ENCODE measurements at places on chromosomes 6 and 20. TPM values are rescaled to one million over a fixed set of nuclear protein-coding genes. Genes with fewer than 3 reads are reported as not detected.
A peak's percentile ranks its signal among the peaks of the same experiment; 100 is the strongest.

DNA sequence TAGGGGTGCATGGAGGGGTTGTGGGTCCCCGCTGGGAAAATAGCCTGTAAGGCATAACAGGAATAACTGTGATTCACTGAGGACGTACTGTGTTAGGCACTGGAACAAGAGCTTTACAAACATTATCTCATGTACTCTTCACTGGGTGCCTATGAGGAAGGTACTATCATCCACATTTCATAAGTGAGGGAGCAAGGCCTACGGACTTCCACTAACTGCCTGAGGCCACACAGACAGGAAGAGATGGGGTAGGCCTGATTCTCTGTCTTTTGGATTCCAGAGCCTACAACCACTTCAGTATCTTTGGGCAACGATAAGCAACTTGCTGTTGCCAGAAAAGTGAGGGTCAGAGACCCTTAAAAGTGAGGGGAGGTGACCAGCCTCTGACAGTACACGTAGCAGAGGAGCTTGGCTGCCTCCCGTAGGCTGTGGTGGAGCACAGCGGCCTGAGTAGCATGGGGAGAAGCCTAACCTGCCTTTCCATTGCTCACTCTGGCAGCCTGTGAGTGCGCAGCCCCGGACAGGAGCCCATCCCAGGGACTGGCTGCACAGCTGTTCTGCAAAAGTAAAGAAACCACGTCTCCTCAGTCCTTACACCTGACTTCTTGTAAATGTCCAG, 30.4 kb downstream of the PSMB1 start:
- no peak for DNase-seq

PRPH2 gene
- total RNA-seq = not detected

DNA sequence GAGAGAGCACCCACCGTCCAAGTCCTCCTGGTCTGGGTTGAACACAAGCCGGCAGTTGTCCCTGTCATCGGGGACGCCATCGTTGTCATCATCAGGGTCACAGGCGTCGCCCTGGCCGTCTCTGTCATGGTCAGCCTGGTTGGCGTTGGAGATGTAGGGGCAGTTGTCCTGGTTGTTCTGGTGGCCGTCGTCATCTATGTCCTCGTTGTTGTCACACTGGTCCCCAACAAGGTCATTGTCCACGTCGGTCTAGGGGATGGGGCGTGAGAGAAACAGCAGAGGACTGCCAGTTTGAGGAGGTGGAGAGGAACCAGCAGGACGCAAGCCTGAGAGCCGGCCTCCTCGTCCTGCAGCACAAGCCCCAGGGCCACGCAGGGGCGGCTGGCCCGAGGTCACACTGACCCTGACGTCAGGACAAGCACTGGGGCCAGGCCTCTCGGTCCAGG, 28.5 kb downstream of the THBS2 start:
- DNase-seq = no peak

PLTP gene
- 138 TPM for total RNA-seq

DNA sequence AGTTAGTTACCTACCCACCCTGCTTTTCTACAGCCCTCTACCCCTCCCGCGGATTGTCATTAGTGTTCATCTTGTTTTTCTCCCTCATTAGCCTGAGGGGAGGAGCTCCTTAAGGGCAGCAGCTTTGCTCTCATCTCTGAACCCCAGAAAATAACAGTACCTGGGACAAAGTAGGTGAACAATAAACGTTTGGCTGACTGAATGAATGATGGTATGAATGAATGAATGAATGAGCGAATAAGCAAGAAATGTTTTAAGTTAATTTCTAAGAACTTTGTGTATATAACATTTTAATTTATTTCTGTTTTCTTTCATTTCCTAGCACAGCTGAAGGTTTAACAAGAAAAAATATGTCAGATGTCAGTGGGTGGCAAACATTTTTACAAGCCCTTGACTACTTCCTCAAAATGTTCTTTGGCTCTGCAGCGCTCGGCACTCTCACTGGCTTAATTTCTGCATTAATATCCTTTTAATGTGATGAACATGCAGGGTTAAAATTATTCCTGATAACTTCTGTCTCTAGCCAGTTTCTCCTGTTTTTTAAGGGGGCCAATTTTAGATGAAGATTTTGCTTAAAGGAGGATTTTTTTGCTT, 50.1 kb downstream of the SLC9A8 start:
- DNase-seq = no peak

DNA sequence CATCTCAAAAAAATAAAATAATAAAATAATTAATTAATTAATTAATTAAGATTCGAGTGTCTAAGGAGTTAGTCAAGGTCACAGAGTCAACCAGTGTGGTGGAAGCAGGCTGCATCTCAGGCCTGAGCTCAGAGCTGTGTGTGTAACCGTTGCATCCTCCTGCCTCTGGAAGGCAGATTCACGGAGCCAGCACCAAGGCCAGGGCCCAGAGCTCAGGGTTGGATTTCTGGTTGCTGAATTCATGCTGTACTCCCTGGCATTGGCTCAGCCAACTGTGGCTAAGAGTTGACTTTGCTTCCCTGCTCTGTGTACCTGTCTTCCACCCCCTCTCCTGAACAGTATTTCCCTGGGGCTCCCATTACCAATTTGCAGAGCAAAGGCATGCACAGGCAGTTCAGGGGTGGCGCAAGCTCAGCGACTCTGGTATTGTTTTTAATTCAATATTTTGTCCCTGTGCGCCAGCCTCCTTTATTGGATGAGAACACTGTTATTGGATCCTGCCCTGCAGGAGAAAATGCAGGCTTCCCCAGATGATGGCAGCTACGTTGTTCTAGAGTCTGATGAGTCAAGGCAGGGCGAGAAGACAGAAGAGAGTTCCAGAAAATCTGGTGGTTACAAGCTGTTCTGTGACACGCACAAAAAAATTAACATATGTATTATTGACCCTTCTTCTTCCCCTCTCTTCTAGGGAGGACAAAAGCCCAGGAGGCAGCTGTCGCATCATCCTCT, 12.3 kb upstream of the CTNNBL1 start:
- DNase-seq = no peak

DNA sequence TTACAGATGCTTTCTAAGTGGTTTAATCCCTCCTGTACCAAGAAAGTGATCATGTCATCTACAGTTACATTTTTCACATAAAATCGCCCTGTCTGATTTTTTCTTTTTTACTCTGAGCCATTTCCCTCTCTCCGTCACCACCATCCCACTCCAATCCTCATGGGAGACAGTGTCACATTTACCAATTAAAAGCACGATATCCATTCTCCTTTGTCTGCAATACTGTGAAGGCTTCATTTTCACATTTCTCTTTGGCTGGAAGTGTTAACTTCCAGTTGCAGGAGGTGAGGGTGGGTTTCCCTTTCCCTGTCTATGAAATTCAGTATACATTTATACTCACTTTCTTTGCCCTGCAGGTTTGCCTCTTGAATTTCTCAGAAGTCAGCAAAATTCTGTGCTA, 372.7 kb upstream of the CNR1 start:
- DNase-seq = no peak

- DNase-seq = no peak
These were observed 212.0 kb downstream of the PLCB1 start for GRCh38 chr20:8344106-8344505.

DNA sequence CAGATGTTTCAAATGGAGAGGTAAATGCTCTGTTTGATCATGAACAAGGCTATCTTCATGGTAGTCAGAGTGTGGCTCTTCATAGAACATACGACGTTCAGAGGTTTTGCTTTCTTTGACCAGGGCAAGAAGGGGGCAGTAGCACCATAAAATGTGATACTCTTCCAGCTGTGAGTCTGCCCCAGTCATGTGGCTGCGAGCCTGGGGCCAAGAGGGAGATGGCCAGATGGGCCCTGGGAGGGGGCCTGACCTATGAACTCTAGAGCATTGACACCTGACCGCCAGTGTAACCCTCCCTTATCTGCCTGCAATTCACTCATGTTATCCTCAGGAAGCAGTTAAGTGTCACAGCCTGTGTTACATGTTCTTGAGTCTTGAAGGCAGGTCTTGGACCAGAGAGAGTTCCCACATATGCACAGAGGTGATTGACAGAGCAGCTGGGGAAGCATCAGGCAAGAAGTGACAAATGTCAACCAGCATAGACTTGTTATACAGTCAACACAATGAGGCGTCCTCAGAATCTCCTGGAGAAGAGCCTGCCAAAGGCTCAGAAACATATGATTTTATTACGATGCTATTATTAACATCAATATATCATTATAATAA, 55.0 kb downstream of the SCML4 start:
- no peak for DNase-seq

GRCh38 chr6:63316113-63316512, 3.7 kb downstream of the LGSN start:
- DNase-seq = no peak

DNA sequence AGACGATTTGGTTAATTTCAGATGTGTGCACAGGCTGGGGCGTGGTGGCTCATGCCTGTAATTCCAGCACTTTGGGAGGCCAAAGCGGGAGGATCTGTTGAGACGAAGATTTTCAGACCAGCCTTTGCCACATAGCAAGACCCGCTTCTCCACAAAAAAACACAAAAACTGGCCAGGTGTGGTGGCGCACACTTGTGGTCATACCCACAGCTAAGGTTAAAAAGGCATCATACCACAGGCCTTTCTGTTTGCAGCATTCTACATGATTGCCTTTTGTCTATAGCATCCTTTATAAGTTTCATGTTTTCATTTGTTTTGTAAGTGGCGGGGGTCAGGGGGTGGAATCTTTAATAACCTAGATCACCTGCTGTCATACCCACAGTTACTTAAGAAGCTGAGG, 239.9 kb upstream of the NOX3 start:
- DNase-seq = no peak

DNA sequence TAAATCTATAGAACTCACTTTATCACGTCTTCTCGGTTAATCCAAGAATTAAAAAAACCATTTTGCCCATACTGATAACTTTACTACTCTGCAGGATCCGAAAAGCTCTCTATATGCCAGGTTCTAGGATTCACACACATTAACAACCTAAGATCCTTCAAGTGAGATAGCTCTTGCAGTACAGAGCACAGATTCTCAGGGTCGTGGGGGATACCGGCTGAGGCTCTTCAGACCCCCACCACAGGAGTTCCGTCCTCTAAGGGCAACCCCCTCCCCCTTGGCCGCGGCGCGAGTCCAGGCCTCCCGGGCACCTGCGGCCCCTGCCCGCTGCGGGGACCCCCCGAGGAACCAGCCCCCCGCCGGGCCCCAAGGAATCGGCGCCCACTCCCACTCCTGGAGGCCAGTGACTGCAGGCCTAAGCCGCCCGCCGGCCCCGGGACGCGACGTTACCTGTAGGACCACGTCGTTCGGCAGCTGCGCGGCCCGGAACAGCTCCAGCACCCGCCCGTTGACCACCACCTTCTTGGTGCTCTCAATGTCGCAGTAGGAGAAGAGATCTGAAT, 892 bp downstream of the REPS1 start:
- DNase-seq = no peak

DNA sequence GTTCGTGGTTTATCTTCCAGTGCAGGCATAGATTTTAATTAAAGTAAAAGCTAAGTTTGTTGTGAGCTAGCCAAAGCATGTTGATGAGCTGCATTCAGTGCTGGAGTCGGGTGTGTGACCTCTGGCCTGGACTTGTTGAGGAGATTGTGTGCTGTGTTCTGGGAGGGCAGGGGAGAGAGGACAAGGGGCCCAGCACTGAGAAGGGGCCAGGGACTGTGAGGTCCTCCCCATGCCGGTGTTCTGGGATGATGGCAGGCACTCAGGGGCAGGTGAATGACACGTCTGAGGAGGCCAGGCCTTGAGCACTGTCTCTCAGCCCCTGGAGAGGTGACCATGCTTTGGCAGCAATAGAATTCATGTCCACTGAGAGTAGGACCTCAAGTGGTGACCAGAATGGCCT, 97.9 kb downstream of the FOXF2 start:
- DNase-seq = no peak

- peak; percentile 82 for DNase-seq
These were observed 650 bp downstream of the DCBLD1 start for GRCh38 chr6:117483004-117483644.

GRCh38 chr20:40154514-40154913, 534.5 kb downstream of the MAFB start:
- DNase-seq = no peak

PDYN gene
- not detected for total RNA-seq

DNA sequence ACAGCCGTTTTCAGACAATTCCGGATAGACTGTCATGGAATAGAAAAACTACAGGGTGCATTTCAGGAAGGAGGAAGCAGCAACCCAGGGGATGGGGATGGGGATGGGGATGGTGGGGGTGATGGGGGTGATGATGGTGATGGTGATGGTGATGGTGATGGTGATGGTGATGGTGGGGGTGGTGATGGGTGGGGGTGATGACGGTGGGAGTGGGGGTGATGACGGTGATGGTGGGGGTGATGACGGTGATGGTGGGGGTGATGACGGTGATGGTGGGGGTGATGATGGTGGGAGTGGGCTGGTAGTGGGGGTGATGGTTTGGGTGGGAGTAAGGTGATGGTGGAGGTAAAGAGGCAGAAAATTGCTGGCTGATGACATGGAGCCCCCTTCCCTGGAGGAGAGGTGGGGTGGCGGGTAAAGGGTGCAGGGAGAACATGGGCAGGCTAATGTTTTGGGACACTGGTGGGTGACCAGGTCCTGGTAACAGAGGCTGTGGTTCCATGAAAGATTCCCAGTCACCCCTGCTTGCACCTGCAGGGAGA, 17.5 kb downstream of the LAMA5 start:
- no peak for DNase-seq

DNA sequence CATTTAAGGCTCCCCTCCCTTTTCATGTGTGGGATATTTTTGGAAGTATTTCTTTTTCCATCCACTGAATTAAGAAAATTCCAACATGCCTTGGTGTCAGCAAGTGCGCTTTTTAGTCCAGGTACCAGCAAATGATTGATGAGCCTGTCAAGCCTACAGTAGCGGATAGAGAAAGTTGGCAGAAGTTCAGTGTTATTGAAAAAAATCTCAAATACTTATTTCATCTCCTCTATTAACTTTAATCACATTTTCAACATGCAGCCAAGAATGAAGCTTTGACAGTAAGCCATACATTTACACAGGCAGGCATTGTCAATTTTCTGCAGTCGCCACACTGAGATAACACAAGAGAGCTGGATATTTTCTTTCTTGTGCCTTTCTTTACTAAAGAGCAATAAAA, 50.4 kb downstream of the BLOC1S5 start:
- DNase-seq = no peak

DDO gene
- not detected for total RNA-seq

MROH8 gene
- 4.7 TPM for total RNA-seq

GRCh38 chr20:22407237-22408193, 176.9 kb downstream of the FOXA2 start:
- DNase-seq = no peak

Data from suprapubic skin (tissue), 4 donors.